ENCODE measurements at places on chromosomes 7 and 10.

DNA sequence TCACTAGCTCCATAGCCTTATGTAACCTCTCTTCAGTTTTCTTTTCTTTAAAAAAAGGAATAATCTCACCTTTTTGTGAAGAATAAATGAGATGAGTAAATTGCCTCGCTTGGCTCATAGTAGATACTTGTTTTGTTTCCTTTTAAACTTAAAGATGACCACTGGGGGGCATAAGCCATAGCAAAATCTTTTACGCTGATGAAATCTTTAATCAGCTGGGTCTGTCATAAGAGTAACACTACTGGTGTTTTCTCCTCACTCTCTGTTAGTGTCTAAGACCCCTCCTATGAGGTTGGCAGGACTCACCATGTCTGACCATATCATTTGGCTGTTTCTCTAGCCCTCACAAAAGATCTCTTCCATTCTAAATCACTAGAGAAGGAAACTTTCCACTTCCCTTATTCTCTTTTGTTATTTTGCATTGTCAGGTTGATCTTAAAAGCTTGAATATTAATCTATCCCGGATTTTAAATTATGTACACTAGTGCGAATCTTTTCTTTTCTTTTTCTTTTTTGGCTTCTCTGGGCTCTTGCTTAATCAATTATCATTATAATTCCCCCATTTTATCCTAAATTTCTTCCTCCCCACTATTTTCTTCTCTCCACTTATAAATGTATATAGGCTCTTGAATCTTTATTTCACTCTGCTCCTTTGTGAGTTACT is 12.5 kb downstream of the STAG3 start:
- no peaks in the 10 kb centered on the region for H3K4me1 ChIP-seq
- H3K4me3 ChIP-seq = no peak overlapping the region
- H3K27ac ChIP-seq = no peak overlapping the region
- DNase-seq = no peak

- peak overlapping the region; percentile 54 for H3K4me3 ChIP-seq
- no peaks in the 10 kb centered on the region for H3K36me3 ChIP-seq
- peaks cover 10% of the 10 kb centered on the region for H3K4me1 ChIP-seq
These were observed 35.4 kb downstream of the BAG3 start for GRCh38 chr10:119686465-119687191.

DNA sequence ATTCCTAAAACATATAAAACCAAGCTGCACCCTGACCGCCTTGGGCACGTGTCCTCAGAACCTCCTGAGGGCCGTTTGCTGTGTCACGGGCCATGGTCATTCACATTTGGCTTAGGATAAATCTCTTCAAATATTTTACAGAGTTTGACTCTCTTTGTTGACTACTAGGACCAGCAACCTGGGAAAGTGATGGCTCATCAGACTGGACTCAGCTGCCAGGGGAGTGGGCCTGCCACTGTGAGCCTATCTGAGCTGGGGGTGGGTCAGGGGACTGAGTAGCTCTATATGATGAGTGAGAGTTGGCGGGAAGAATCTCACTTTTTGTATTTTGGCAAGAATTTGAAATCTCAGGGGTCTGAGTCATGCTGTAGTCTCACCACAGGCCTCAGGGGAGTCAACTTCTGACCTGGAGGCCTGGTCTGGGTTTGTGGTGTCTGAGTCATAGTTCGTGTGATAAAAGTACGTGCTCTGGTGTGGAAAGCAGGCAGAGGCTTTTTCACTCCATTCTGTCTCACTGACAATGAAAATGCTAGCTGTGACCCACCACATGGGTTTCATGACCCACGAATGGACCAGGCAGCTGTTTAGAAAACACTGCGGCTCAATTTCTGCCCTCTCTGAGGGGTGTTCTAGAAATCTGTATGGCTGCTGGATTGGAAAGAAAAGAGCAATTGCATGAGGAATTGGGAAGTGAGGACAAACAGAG is 4.2 kb upstream of the UPP1 start:
- H3K27me3 ChIP-seq = no peaks in the 10 kb centered on the region
- no peaks in the 10 kb centered on the region for H3K36me3 ChIP-seq
- no peak for DNase-seq

GRCh38 chr10:73218431-73219191 is 28.4 kb downstream of the DNAJC9 start:
- H3K4me1 ChIP-seq = no peaks in the 10 kb centered on the region
- peaks cover 2% of the 10 kb centered on the region for H3K36me3 ChIP-seq
- H3K4me3 ChIP-seq = no peak overlapping the region
- DNase-seq = no peak

- no peak overlapping the region for H3K27ac ChIP-seq
- DNase-seq = peak; percentile 64
- H3K36me3 ChIP-seq = no peaks in the 10 kb centered on the region
These were observed 2.2 kb upstream of the IGFBP3 start for GRCh38 chr7:45923290-45923689.

- no peak for DNase-seq
- H3K4me3 ChIP-seq = no peak overlapping the region
- no peak overlapping the region for H3K27ac ChIP-seq
- no peaks in the 10 kb centered on the region for H3K36me3 ChIP-seq
These were observed 231.6 kb downstream of the CELF2 start for GRCh38 chr10:11249152-11249807.

- H3K27me3 ChIP-seq = no peaks in the 10 kb centered on the region
- no peak overlapping the region for H3K4me3 ChIP-seq
- no peaks in the 10 kb centered on the region for H3K4me1 ChIP-seq
These were observed 77.2 kb upstream of the FZD1 start for GRCh38 chr7:91187061-91187460.

- no peaks in the 10 kb centered on the region for H3K27me3 ChIP-seq
- H3K36me3 ChIP-seq = no peaks in the 10 kb centered on the region
- H3K4me1 ChIP-seq = no peaks in the 10 kb centered on the region
- no peak for DNase-seq
- no peak overlapping the region for H3K4me3 ChIP-seq
- no peak overlapping the region for H3K27ac ChIP-seq
These were observed 64.0 kb upstream of the EGR2 start for GRCh38 chr10:62880162-62880561.

GRCh38 chr7:25852211-25852938 is 299.6 kb upstream of the NFE2L3 start:
- peaks cover 15% of the 10 kb centered on the region for H3K4me1 ChIP-seq
- H3K36me3 ChIP-seq = no peaks in the 10 kb centered on the region
- no peak for DNase-seq
- no peak overlapping the region for H3K27ac ChIP-seq

DNA sequence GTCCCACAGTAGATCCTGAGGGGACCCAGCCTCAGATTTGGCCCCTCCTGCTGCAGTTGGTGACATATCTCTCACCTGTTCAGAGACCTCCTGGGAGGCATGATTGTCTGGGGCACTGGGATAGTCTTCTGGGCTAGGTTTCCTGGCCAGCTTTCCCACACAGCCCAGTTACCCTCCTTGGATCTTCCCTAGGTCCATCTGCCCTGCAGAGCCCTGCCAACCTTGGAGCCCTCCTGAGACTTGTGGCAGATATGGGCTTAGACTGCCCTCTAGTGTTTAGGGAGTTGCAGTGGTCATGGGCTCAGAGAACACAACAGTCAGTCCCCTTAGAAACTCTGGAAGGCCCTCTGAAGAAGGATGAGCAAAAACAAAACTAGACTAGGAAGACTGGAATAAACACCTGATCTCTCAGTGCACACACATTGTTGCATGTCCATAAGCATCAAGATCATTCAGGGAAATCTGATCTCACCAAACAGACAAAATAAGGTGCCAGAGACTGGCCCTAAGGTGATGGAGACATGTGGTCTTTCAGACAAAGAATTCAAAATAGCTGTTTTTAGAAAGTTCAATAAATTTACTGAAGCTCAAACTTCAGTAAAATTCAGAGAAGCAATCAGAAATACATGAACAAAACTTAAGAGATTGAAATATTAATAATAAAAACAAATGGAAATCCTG is 324.6 kb downstream of the ATRNL1 start:
- H3K27ac ChIP-seq = no peak overlapping the region
- H3K36me3 ChIP-seq = no peaks in the 10 kb centered on the region
- no peaks in the 10 kb centered on the region for H3K4me1 ChIP-seq
- no peak overlapping the region for H3K4me3 ChIP-seq
- no peaks in the 10 kb centered on the region for H3K27me3 ChIP-seq

DNA sequence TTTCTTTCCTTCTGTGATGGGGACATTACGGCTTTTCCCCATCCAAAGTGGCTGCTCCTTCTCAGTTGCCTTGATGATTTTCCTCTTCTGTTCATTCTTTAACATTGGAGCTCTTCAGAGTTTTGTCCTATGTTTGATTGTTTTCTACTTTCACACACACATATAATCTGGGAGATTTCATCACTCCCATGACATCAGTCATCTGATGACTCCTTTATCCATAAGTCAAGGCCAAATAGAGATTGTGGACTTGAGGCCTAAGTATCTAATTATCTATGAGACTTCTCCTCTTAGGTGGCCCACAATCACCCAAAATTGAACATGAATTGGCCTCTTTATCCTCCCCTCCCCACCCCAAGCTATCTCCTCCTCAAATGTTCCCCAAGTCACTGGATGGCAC is 5.3 kb upstream of the COL1A2 start:
- H3K4me1 ChIP-seq = peaks cover 15% of the 10 kb centered on the region
- no peak overlapping the region for H3K4me3 ChIP-seq
- H3K36me3 ChIP-seq = no peaks in the 10 kb centered on the region
- no peak overlapping the region for H3K27ac ChIP-seq
- H3K27me3 ChIP-seq = no peaks in the 10 kb centered on the region
- no peak for DNase-seq

GRCh38 chr7:31074120-31074383 is 21.9 kb downstream of the ADCYAP1R1 start:
- no peak overlapping the region for H3K4me3 ChIP-seq
- no peak overlapping the region for H3K27ac ChIP-seq
- no peaks in the 10 kb centered on the region for H3K36me3 ChIP-seq
- no peaks in the 10 kb centered on the region for H3K27me3 ChIP-seq

DNA sequence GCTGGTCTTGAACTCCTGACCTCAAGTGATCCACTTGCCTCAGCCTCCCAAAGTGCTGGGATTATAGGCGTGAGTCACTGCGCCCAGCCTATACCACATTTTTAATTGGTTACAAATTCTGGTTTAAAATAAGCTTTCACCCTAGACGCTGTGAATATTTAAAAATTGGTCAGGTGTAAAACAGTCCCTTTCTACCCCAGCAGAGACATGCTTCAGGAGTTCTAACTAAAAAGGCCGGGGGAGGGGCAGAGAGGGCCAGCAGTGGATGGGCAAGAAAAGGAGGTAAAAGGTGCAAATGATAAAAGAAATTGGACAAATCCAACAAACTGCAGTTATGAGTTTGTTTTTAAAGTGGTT is 70.0 kb downstream of the WAPL start:
- H3K4me3 ChIP-seq = no peak overlapping the region
- no peaks in the 10 kb centered on the region for H3K4me1 ChIP-seq
- H3K36me3 ChIP-seq = peaks cover 90% of the 10 kb centered on the region
- DNase-seq = no peak
- H3K27ac ChIP-seq = no peak overlapping the region

- H3K27ac ChIP-seq = no peak overlapping the region
- H3K4me3 ChIP-seq = no peak overlapping the region
- no peaks in the 10 kb centered on the region for H3K4me1 ChIP-seq
These were observed 23.3 kb downstream of the PRTFDC1 start for GRCh38 chr10:24929056-24929544.

- DNase-seq = no peak
- H3K36me3 ChIP-seq = no peaks in the 10 kb centered on the region
- no peak overlapping the region for H3K27ac ChIP-seq
- no peak overlapping the region for H3K4me3 ChIP-seq
- peaks cover 4% of the 10 kb centered on the region for H3K4me1 ChIP-seq
These were observed 125.8 kb downstream of the EGFR start for GRCh38 chr7:55144333-55145317.

DNA sequence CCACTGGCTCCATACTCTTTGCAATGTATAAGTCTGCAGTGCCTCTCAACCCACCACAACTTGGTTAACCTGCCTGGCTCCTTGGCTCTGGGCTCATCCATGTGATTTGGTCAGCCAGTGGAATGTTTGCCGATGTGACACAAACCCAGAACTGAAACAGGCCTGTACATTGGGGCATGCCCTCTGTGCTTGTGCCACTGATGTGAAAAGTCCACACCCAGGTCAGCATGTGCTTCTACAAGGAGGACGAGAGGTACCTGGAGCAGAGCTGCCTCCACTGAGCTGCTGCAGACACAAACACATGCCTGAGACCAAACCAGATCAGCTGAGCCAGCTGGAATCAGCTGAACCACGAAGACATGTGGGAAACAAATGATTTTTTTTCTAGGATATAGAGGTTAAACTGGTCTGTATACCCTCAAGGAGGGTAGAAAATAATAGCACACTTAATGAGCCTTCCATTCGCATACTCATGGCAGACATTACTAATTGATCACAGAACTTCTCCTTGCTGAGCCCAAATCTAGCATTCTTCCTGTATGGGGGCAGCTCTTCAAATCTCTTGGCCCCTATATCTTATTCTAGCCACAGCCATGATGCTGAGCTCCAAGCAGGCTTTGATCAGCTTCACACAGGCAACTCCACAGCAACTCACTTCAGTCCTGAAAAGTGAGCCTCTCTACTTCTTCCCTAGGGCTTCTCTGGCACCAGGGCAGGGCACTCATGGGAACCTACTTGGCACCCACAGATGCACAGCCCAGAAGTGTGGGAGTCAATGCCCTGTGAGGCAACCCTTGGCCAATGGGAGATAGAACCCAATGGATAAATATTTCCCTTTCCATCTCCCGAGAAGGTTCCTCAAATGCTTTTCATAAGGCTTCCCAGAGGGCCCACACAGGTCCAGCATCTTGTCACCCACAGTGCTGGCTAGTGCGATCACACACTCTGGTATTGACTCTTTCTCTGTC is 18.6 kb downstream of the PYROXD2 start:
- H3K4me1 ChIP-seq = no peaks in the 10 kb centered on the region
- no peaks in the 10 kb centered on the region for H3K27me3 ChIP-seq
- H3K4me3 ChIP-seq = no peak overlapping the region
- H3K27ac ChIP-seq = no peak overlapping the region
- no peaks in the 10 kb centered on the region for H3K36me3 ChIP-seq
- no peak for DNase-seq

DNA sequence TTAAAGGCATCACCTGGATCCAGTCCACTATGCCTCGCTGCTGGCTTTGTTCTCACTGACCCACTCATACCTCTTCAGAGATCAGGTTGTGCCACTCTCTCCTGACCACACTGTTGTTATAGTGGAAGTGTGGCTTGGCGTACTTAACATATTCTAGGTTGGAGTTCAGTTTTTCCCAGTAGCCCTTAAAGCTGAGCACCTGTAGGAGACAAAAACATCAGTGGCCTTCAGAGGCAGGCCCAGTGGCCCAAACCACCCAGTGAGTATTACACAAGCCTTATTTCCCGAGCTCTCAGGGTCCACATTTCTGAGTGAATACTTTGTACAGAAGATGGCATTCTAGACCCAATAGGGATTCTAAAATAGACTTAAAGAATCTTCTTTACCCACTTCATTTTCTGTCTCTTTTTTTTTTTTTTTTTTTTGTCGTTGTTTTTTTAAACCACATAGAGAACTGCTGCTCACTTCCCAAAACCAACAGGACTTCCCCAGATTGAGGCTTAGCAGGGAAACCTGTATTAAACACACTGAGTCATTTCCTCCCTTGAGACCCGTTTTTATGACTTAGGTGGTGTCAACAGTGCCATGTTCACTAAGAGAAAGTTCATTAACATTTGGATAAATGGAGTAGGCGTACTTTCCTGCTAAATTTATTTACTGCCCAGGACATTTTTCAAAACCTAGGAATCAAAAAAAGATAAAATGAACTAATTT is 85.8 kb downstream of the GSAP start:
- DNase-seq = no peak
- no peak overlapping the region for H3K4me3 ChIP-seq
- H3K27ac ChIP-seq = no peak overlapping the region
- peaks cover 4% of the 10 kb centered on the region for H3K4me1 ChIP-seq
- H3K27me3 ChIP-seq = no peaks in the 10 kb centered on the region

Measured in neuronal stem cell (in vitro differentiated cells).